ENCODE measurements at places on chromosomes 11 and 22.

GRCh38 chr11:73660497-73661034 is 14.2 kb downstream of the PLEKHB1 start:
- no peak for DNase-seq

- DNase-seq, result no peak
Observed at GRCh38 chr11:128965485-128965884, 22.8 kb upstream of the TP53AIP1 start.

DNA sequence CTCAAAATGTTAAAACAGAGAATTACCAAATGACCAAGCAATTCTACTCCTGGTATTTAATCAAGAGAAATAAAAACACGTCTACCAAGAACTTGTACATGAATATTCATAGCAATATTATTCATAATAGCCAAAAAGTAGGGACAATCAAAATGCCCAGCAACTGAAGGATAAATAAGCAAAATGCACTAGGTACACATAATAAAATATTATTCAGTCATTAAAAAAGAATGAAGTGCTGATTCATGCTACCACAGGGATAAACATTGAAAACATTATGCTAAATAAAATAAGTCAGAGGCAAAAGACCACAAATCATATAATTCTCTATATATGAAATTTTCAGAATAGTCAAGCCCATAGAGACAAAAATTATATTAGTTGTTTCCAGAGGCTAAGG is 24.8 kb downstream of the ARHGAP32 start:
- no peak for DNase-seq

DNA sequence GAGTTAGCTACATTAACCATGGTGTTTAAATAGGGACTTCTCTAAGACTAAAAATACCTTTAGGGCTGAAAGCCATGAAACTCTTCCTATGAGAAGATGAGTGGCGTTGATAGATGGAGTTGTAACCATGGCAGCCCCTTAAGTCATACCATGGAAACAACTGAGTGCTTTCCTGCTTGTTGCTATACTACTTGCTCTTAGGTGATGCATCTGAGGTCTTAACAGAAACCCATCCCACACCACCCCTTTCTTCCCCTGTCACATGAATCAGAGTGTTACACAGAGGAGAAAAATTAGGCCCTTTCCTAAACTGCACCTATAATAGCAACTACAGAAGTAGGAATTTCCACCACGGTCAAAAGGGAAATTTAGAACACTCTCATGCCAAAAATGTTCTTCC is 64.3 kb upstream of the ZC3H12C start:
- no peak for DNase-seq

- DNase-seq, result no peak
Observed at GRCh38 chr11:113410414-113411135, 23.0 kb downstream of the ANKK1 start.

DNA sequence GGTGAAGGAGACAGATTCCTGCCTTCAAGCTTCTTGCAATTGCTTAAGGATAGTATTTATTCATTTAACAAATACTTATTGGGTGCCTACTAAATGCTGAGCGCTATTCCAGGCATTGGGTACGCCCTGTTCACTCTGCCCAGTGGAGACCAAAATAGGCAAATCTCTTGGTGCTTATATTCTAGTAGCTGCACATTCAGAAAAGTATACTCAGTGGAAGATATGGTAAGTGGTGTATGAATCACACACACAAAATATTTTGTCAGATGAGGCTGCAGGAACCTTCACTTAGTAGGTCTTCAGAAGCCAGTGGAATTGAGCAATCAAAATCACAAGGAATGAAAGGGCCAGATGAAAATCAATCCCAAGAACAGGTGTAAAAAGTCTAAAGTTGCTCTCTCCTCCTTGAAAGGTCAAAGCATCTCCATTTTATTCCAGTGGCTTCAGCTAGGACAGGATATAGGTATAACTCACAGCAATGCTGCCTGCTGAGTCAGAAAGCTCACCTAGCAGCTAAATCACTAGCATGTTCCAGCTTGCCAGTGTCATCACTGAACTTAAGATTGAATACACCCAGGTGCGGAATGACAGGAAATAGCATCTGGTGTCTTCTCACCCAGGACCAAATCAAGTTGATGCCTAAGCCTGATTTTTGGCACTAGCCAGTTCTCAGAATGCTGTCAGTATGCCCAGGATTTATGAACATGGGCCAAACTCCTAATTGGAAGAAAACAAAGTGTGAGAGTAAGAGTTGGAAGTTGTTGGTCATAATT is 83.9 kb downstream of the AMOTL1 start:
- peak; percentile 88 for DNase-seq

DNA sequence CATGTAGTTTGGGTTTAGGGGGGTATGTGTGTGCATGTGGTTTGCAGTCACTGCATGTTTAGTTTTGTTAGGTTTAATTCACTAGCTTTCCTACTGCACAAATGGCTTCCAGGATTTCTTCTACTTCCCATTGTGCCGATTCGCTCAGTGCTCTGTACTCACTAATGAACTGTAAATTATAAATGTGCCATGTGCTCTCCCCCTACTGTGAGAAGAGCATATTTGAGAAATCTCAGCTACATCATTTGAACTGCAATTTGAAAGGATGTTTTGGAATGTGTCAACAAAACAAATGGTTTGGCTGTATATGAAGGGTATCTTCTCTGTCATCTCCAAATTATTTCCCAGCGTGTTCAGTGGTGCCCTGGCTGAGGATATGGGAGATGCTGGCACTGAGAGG is 28.1 kb downstream of the CYB5R2 start:
- DNase-seq, result no peak

DNA sequence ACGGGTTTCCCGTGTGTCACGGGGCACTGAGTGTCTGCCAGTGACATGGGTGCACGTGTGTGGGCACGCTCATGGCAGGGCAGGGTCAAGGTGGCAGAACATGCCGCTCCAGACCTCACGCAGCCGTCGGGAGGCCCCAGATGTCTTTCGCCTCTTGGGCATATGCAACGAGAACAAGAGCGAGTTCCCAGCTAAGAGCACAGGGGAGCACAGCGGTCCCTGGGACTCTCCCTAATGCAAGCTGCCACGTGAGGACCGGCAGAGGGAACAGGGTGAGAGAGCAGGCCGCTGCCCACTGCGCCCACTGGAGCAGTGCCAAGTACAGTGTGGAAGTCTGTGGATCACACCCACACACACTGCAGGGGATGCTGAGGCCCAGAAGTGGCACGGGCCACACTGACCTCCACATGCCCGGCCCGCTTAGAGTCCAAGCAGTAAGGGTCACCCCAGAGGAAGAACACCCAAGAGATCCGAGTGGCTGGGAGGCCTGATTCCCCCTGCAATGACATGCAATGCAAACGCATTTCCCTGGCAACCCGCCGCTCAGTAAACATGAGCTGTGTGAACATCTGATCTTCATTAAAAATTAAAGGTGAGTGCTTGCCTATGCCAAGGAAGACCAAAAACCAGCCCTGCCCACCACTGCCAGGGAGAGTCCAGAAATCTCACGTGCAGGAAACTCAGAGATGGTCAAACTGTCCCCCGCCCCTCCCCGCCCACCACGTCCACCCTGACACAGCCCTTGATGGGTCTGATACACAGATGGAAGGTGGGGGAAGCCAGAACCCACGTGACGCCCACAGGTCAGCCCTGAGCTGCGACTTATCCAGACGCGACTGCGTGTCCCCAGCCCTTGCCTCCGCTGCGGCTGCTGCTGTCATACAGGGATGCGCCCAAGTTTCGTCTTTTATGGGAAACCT is 11.7 kb downstream of the CERK start:
- DNase-seq, result no peak

GRCh38 chr11:119754656-119755355 is 25.8 kb upstream of the NECTIN1 start:
- no peak for DNase-seq

GRCh38 chr22:37661160-37661924 is 2.8 kb downstream of the PDXP start:
- no peak for DNase-seq

GRCh38 chr11:27427183-27427980 is 45.2 kb downstream of the LGR4 start:
- no peak for DNase-seq

DNA sequence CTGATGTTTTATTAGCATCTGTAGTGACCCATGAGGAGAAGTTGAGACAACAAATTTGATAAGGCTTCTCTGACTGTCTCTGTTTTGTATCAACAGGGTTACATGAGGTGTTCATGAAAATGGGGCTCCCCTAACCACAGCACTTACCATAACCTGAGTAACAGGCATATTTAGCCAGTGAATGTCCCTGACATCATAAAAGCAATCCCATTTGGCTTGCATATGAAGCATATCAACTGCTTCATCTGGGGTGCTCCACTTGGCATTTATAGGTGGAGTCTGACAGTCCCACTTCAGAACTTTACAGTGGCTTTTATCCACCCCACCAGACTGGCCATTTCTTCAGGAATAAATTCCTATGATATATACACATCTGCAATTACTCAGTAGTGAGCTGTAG is 257.6 kb downstream of the LUZP2 start:
- no peak for DNase-seq

DNA sequence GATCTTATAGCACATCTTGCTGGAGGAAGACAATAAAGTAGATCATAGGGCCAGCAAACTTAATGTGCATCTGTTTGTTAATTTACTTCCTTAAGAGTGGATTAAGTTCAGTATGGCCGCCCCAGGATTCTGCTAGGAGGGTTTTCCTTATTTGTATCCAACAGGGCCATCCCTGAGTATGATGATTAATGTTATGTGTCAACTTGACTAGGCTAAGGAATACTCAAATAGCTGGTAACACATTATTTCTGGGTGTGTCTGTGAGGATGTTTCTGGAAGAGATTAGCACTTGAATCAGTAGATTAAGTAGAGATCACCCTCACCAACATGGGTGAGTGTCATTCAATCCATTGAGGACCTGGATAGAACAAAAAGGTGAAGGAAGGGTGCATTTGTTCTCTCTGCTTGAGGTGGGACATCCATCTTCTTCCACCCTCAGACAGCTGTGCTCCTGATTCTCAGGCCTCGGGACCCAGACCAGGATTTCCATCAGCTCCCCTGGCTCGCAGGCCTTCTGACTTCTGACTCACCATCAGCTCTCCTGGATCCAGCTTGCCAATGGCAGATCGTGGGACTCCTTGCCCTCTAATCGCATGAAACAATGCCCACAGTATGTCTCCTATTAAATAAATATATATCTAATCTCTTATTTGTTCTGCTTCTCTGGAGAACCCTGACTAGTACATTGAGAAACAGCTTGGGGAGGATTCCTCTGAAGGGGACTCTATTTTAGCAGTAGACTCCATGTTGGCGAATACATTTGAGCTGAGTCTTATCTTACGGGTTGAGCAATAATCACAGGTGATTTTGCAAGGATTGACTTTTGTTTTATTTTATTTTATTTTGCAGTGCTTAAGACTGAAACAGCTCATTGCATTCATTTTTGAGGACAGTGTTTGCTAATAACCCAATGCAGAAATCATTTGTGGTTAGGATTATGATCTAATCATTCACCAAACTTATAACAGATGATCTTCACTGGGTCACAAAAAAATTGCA is 9.0 kb upstream of the ZBTB44 start:
- DNase-seq, result no peak

DNA sequence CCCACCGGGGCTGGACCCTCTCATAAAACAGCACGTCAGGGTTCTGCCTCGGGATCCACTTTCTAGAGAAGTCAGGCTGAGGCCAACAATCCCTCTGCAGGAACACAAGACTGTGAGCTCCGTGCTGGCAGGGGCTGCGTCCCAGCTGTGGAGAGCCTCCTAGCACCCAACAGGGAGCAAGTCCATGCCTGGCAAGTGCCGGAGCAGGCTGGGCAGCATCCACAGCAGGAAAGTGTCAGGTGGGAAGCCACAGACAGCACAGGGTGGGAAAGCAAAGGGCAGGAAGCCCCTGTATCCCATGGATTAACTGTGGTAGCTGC is 682.3 kb downstream of the TBC1D22A start:
- DNase-seq, result no peak
